ENCODE measurements at places on chromosomes 6 and 20.

DNA sequence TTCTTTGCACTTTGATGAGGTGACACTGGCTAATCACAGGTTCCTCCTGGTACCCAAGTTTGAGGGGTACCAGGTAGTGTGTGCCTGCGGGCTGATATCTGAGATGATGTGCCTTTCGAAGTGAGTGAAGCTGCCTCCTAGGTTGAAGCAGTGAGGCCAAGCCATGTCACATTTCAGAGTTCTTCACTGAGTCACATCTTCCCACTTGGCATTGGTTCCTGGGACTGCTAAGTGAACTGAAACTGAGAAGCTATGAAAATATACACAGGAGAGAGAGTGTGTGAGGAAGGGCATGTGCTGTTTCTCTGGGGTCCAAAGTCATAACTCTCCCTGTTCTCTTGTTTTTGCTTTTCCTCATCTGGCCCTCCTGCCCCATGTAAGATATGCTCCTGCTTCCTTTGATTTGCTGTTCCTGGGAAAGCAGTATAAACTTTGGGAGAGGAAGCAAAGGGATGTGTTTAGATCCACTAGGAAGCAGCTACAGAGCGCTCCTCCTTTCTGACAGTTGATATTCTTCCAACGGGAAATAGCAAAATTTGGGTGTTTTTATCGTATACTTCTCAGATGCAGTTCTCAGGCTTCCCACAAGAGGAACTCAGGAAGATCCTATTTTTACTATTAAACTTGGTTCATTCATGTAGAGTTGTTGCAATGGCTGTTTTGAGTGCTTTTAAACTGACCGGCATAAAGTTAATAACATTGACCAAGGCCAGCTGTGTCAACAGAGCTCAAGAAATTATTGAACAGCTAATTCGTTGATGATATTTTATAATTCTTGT, 153.7 kb downstream of the MOXD1 start:
- DNase-seq: no peak

DNA sequence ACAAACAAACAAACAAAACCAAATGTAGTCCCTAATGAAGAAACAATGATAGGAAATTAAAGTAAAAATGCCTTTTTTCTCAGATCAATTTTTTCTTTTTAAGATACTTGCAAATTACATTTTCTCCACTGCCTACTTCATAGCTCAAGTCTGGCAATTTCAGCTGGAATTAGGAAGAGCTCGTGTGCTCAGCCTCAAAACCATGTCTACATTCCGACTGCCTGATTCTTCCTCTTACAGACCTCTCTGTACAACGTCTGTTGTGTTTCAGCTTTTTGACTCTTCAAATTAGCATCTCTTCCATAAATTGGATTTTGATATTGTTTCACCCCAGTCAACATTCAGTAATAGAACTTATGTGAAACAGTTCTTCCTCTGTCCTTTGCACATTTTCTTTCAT, 9.3 kb upstream of the EDN1 start:
- no peak for DNase-seq

DNA sequence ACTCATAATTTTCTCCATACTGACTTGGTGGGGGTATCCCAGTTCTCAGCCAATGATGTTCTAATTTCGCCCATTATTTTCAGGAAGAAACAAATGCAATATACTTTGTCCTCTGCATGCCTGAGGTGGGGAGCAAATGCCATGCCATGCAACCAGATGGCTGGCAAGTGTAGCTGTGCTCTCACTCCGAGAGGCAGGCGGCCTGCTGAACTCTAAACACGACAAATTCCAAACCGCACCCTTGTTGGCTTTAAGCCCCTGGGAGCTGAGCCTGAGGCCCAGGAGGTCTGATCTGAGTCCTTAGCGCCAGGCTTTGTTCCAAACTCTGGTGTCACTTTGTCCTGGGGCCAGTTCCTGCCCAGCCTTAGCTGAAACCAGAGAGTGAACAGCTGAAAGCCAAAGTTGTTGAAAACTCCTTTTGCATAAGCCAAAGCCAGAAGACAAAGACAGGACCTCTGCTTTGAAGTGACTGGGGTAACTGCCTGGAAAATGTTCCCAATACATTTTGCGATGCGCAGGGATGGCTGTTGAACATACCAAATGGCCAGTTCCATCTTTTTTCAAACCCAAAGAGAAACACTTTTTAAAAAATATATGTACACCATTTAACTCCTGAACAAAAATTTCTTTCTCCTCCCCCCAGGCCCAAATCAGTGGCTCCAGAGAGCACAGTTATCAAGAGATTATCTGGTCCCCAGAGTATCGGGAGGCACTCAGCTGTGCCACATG, 46.2 kb downstream of the TTI1 start:
- no peak for DNase-seq

DNA sequence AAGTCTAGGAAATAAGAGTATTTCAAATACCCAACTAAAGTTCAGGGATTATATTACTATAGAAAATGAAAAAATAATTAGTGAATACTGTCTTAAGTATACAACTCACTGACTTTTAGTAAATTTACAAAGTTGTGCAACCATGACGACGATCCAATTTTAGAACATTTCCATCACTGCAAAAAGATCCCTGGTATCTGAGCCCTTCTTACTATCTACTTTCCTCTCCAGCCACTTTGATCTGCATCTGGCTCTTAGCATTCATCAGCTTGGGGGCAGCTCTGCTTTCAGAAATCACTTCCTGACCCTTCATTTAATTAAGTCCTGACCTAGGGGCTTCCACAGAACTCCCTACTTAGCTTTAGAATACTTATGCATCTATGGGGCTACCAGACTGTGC, 38.2 kb upstream of the RBL1 start:
- DNase-seq: no peak

DNA sequence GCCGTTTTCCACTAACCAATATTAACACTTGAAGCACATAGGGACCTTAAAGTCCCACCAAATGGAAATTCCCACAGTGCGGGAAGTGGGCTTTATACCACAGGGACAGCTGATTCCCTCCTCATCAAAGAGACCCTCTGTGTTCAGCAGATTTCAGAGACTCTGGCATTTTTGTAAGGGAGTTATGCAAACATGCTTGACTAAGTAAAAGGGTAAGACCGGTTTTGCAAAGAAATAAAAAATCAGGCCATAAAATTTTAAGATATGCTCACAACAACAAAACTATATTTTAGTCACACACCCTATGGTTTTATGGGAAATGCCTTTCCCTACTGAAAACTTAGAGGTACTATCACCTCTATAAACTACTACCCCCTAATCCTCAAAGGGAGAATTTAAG, 45.4 kb upstream of the SPTLC3 start:
- DNase-seq: no peak

DNA sequence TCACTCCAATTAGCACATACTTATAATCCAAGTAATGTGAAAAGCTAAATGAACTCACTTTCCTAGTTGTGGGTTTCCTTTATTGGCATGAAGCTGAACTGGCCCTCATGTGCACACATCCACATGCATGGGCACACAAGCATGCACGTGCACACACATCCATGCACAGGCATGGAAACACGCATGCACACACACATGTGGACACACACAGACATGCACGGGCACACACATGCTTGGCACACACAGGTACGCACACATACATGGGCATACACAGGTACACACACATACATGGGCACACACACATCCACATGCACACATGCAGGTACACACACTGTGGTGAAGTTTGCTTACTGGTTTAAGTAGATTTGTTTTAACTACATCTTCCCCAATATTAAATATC, 23.8 kb downstream of the SYNDIG1 start:
- no peak for DNase-seq

DNA sequence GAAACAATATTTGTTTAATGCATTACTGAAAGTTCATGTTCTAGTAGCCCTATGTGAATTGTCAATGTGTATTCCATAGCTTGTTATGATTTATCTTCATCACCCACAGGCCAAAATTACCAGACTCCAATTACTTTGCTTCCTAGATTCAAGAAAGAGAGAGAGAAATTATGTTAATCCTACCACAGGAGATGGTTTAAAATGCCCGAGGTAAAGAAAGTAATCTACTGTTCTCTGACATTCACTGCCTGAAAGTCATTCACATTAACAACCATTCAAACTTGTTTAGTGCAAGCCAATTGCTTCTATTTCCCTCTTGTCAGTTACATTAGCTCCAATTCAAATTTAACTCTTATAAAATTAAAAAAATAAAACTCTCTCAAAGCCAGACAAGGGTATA, 260.4 kb upstream of the THEMIS start:
- no peak for DNase-seq

DNA sequence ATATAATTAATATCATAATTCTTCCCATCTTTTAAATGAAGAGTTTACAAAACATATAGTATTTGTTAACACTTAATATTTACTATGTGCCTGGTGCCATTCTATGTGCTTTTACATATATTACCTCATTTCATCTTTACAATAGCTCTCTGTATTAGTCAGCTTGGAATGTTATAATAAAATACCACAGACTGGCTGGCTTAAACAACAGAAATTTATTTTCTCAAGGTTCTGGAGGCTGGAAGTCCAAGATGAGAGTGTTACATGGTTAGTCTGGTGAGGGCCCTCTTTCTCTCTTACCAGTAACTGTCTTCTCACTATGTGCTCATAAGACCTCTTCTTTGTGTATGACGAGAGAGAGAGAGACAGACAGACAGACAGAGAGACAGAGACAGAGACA, 110.2 kb downstream of the NKAIN2 start:
- DNase-seq: no peak

DNA sequence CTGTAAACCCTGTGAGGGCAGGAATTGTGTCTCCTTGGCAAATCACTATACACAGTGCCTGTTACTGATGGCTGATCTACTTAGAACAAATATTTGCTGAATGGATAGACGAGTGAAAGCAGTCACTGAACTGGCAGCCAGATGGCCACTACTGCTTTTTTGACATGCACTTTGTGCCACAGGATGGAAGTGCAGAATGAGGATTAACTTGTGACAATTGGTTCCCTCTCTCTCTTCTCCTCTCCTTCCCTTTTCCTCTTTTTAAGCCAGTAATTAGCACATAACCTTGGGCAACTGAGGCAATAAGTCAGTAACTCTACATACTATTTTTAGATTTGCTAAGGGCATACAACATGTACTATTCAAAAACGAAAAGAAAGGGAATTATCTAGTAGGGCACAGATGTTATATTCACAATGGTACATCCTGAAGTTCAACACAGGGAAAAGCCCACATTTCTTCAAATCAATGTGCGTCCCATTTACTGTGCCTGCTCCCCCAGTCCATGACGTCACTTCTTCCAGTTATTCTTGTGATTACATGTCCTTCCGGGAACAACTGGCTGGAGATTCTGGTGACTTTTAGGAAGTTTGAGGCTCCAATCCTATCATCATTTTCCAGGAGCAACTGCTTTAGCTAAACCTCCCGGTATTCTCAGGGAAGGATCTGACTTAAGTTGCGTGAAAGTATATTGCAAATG, 17.0 kb upstream of the RPS6KA2 start:
- DNase-seq: no peak

DNA sequence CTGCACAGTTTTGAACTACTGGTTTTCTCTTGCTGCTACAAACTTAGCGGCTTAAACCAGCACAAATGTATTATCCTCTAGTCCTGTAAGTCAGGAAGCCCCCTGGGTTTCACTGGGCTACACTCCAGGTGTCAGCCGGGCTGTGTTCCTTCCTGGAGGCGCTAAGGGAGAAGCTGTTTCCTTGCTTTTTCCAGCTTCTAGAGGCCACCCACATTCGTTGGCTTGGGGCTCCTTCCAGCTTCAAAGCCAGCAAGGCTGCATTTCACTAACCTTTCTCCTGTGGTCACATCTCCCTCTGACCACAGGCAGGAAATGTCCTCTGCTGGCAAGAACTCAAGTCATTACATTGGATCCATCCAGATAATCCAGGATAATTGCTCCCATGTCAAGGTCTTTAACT, 350.6 kb upstream of the PLCB4 start:
- no peak for DNase-seq

- DNase-seq: no peak
These were observed 31.4 kb upstream of the ID1 start for GRCh38 chr20:31573555-31574321.

GRCh38 chr20:11549172-11550103, 368.3 kb upstream of the BTBD3 start:
- no peak for DNase-seq

DNA sequence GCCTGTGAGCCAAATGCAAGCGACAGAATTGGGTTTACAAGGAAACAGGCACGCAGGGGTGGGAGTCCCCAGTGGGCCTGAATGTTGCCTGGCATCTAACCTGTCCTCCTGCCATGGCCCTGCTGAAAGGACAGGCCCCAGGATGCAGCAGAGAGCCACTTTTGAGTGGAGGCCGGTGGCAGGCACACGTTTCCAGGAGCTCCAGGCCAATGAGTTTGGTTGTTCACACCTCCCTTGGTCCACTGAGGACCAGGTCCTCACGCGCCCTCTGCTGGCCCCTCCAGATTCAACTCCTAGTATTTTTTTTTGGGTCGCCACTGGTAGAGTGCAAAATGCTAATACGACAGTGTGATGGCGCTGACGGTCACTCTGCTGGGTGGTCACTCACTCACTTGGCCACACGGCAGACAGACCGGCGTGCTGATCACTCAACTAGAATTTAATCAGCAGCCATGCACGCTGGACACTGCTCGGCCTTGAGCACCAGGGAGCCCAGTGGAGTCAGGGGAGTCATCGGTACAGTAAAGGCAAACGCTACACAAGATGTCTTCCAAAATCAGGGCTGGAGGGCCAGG, 81.7 kb upstream of the NFATC2 start:
- peak; percentile 18 for DNase-seq

- DNase-seq: no peak
These were observed 45.5 kb downstream of the PCNA start for GRCh38 chr20:5074232-5074674.

GRCh38 chr6:43921039-43921438, 151.0 kb downstream of the VEGFA start:
- no peak for DNase-seq

DNA sequence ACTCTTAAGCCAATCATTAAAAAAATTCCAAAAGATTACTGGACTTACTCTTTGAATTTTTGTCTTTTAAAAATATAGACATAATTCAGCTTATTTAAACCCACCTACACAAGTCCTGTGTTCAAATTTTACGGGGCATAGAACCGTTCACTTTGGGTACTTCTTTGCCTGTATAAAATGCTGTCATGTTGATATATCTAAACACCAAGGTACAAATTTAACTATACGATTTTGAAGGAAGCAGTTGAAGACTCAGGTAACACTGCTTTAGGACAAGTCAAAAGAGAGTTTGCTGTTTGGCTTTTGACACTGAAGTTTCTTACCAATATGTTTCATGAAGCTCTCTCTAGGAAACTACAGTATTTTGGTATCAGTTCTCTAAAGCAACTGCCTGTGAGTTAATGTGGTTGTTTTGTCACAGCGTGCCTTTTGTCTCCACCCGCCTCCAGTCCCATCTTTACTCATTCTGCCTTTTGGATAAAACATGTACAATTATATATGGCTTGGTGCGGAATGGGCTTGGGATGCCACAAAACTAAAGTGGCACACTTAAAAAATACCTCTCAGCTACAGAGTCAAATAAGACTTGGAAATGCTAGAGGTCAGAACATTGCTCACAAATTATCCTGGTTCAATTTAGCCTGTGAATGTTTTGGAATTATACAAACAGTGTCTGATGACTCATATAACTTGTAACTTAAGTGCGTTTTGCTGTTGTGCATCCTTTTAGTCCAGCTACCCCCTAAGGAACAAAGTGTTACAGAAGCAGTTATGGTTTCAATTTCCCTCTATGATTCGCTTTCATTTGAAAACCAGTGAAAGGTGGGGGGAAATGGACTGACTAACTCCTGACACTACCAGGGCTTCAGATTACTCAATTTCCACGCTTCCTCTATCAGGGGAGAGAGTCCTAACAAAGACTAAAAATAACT, 38.7 kb downstream of the RGS17 start:
- DNase-seq: no peak
